ENCODE measurements at places on chromosomes 7 and 10. TPM values are rescaled to one million over a fixed set of nuclear protein-coding genes. Genes with fewer than 3 reads are reported as not detected.

Gene SPDYE16
- not detected for total RNA-seq

Gene ANKMY2
- 12.5 TPM for total RNA-seq

Gene XRCC2
- total RNA-seq, result 9.2 TPM

Gene LRRC18
- total RNA-seq, result not detected

Gene BICC1
- total RNA-seq, result 45.9 TPM

Gene TMEM254
- total RNA-seq, result 12.1 TPM

Gene UFSP1
- 9.2 TPM for total RNA-seq

Gene FBXL13
- 0.73 TPM for total RNA-seq

Gene CFAP69
- 7.7 TPM for total RNA-seq

Gene PTPN20
- total RNA-seq, result 0.98 TPM

Gene ITIH5
- total RNA-seq, result 0.20 TPM

Gene SPDYE5
- total RNA-seq, result not detected

Gene PON1
- total RNA-seq, result not detected

Data from subcutaneous preadipocyte (primary cell).